ENCODE measurements at places on chromosomes 6 and 20.

DNA sequence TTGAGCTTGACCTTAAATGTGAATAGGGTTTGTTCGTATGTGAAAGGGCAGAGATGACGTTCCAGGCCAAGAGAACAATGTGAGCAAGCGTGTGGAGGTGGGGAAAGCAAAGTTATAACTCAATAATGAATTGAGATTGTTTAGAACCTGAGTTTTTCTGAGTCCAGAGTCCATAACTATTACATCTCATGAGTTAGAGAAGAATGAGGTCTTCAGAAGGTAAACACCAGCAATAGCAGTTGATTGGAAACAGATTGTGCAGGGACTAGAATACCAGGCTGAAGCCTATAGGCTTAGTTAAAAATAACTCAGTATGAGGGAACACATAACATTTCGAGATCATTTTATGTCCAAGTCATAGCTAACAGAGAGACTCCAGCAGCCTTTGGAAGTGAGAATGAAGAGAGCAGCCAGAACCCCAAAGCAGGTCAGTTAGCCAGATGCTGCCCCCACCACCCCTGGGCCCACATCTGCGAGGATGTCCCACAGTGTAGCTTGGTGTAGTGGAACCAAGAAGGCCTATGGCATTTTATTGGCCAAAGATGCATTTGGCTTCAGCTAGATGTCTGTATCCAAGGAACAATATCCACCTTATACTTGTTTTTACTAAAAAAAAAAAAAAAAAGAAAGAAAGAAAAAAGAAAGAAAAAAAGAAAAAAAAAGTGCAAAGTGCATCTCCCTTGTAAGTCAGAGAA is 121.7 kb downstream of the TNFRSF21 start:
- no peak for DNase-seq

DNA sequence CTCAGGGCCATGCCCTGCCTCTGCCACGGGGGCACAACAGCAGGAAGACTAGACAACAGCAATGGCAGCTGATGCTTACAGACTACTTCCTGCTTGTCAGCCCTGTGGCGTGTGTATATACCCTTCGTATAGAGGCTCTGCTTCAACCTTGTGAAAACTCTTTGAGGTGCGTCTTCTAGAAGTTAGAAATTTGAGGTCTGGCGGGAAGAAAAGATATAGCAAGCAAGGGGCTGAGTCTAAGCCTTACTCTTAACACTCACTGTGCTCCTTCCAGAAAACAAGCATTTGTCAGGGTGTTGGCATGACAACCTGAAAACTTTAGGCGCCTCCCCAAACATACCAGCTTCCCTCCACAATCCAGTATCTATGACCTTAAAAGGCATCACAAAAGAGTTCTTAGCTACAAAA is 33.3 kb downstream of the JPH2 start:
- DNase-seq, result no peak

- DNase-seq, result no peak
Observed at GRCh38 chr6:98840385-98840784, 6.0 kb downstream of the POU3F2 start.

DNA sequence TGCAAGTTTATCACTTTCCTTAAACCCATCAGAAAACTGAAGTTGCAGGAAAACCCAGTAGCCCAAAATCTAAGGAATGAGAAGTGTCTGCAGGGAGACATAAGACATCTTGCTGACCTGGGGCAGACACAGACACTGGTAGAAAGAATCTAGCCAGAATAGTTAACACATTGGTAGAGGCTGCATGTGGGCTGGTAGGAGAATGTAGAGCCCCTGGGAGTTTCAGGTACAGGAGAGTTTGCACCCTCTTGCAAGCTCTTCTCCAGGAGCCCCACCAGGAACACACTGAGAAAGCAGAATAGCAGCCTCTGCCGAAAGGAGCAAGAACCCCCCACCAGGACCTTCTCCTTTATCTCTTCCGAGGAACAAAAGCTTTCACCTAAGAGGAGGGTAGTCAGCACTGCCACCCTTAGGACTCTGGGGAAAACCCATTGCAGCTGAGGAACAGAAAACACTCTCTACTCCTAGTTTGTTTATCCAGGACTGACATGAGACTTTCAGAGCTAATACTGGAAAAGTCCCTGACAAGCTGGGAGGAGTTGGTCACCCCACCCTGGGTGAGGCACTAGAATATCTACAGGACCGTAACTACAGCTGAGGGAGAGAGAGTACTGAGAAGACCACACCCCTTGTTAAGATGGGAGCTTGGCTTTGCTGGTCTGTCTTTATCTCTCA is 10.5 kb upstream of the OGFRL1 start:
- no peak for DNase-seq

DNA sequence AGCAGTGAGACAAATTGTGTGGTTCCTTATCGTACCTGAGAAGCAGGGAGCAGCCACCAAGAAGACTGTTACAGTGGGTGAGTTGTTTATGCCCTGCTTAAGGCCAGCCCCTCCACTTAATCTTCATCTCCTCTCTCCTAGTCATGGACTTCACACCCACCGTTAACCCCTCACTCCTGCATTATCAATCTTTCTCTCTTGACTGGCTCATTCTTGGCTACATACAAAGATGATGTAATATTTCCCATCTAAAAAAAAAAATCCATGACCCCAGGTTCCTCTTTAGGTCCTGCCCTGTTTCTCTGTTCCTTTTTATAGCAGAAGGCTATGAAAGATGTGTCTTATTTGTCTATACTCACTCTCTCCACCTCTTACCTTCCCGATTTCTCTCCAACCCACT is 72.4 kb downstream of the SHLD1 start:
- DNase-seq, result no peak

DNA sequence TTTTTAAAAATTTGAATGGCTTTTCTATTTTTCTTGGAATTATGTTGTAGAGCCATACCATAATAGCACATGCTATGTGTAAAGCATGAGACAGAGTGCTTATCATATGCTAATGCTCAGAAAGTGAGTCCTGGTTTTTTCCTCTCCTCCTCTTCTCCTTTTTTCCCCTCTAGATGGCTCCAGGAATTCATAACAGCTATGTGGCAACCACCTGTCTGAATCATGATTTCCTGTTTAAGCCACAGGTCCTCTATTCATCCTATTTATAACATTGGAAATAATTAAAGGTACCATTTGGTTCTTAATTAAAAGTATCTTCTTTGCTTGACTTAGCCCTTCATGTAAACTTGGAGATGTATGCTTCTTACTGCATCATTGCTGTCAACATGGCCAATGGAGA is 260.0 kb upstream of the MAP3K7 start:
- no peak for DNase-seq

DNA sequence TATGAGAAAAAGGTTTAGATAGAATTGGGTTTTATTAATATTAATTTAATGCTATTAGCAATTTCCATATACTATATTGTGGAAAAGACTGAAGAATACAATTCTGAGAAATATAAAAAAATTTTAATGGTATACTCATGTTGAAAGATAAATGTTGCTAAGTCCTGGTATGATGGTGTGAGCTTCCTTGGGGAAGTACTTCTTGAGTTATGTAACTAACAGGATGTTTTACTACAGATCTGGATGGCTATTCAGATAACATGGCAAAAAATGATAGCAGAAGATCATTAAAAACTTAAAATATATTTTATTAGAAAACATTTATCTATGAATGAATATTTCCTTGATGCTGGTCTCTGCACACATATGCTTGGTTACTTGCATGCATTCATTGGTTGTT is 23.5 kb upstream of the CALHM6 start:
- no peak for DNase-seq

DNA sequence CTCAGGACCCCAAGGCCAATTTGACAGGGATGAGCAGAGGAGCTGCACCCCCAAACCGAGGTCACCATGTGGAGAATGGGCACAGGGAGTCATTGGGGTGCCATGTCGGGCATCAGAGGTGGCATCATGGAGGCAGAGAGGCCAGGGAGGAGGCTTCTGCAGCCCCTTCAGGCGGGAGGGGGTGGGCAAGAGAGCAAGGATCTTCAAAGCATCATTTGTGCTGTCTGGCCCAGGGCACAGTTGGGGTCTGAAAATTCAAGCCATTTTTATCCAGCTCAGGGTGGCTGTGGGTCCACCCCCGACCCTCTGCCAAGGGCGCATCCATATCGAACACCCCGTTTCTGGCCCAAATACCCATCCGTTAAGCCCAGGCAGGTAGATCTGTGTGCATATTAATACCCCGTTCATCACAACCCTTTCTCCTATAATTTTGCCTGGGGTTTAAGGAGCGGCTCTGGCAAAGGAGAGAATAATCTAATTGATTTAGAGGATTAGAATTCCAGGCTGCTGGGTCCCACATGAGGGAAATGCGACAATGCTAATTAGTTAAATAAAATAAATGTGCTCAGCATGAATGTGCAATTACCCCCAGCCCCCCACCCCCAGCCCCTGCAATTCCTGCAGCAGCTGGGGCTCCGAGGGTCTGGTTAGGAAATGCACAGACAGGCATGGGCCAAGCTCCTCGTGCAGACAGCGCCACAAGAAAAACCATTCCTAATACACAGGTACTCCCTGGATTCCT is 31.9 kb downstream of the VSTM2L start:
- DNase-seq, result no peak

GRCh38 chr6:45610832-45611231 is 233.1 kb upstream of the SUPT3H start:
- no peak for DNase-seq

DNA sequence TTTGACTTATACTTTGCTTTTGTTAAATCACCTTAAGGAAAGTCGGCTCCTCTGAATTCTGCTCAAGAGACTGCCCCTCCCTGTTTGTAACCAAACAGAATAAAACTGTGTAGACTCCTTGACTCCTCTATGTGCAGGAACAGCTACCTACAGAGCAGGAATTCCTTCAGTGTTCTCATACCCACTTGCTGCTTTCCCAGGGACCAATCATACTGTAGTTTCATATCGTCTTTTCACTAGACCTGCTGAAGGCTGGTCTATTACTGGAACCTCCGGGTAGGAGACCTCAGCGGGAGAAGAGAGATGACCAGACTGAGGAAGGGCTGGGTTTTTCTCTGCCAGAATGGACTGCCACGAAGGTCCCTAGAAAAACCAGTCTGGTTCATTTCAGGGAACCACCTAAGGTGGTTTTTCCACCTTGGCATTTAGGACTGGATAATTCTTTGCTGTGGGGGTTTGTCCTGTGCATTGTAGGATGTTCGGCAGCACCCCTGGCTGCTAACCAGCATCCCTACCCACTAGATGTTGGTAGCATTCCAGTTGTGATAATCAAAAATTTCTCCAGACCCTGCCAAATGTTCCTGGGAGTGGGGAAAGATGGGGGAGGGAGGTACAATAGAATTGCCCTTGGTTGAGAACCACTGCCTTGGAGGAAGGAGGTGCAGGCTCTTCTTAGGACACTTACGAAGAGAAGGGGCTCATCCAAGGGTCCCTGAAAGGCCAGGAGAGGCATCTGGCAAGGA is 80.5 kb downstream of the DNAAF9 start:
- DNase-seq, result no peak

- no peak for DNase-seq
Observed at GRCh38 chr6:22024973-22025467, 271.8 kb downstream of the PRL start.

GRCh38 chr6:107973594-107973993 is 15.6 kb upstream of the SEC63 start:
- no peak for DNase-seq

Data from stimulated activated CD4-positive, alpha-beta T cell treated with anti-CD3 and anti-CD28 coated beads, TNF-alpha, amount 100 ng/mL, for 48 hours (primary cell).